ENCODE measurements at places on chromosomes 5 and 9.

- no peak for DNase-seq
These were observed 78.9 kb downstream of the AP3B1 start for GRCh38 chr5:78215565-78215964.

DNA sequence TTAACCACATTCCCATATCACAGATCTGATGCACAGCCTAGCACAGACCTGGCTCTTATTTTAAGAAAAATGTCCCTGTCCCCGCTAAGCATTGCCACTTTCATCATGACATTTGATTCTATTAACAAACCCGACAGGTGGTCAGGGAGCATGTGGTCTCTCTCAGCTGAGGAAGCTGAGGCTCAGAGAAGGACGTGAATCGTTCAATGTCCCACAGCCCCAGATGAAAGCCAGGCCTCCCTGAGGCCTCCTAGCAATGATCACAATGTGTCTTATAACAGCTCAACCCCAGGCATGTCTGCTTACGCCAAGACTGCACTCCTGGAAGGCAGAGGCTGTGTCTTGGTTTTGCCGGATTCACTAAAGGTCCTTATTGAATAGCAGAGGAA, 10.4 kb upstream of the CRB2 start:
- no peak for DNase-seq

DNA sequence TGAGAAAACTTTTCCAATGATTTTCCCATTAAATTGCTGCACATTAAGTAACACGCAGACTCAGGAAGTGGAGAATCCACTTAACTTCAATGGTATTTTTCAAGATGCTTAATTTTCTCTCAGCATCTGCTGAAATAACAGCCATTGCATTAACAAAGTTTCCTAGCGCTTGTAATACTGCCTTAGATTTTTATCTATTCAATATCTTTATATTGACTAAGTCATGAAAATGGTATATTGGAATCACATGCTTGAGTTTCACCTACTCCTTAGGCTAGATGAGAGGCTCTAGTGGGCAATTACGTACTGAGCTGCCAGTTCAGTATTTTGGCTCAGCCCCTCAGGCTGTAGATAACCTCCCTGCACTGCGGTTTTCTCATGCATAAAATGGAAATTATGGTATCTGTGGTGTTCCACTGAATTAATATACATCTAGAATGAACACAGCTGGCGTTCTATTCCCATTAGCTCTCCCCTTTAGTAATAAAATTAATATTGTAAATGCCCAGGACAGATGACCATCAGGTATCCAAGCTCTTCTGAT, 112.9 kb downstream of the MTX3 start:
- no peak for DNase-seq

DNA sequence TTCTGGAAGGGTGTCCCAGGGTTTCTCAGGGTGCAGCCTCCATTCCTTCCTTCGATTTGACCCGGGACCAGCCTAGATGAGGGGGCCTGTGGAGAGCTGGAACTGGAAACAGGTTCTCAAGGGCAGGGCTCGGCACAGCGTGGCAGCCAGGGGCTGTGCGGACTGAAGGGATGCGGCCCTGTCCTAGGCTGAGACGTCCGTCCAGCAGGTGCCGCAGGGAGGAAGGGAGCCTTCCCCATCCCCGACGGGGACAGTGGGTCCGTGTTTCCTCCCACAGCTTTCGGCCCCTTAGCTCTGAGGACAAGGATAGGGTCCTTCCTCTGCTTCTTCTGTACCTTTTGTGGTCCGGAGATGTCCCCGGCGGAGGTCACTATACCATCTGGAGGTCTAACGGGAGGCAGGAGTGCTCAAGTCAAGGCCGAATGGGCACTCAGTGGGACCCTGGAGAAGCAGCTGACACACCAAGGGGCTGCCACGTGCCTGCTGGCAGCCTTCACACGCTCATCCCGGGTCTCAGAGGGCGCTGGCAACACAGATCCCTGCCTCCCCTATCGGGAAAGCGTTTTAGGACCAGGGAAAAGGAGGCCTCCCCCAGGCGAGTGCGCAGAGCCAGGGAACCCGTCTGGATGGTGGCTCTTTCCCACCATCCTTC, 49.9 kb downstream of the USP20 start:
- peak; percentile 73 for DNase-seq

- DNase-seq, result no peak
These were observed 359.3 kb downstream of the LRRC70 start for GRCh38 chr5:62937661-62938558.

DNA sequence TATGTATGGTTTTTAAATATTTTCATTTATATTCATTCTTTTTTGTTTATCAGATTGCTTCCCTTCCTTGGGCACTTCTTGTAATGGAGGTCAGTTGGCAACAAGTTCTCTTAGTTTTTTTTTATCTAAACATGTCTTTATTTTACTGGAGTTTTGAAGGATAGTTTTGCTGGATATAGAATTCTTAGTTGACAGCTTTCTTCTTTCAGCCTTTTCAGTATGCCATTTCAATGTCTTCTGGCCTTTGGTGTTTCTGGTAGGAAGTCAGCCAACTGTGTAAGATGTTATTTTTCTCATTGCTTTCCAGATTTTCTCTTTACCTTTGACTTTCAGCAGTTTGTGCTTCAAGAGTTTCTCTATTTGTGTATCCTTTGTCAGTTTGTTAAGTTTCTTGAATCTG, 14.2 kb downstream of the SLC12A2 start:
- no peak for DNase-seq

DNA sequence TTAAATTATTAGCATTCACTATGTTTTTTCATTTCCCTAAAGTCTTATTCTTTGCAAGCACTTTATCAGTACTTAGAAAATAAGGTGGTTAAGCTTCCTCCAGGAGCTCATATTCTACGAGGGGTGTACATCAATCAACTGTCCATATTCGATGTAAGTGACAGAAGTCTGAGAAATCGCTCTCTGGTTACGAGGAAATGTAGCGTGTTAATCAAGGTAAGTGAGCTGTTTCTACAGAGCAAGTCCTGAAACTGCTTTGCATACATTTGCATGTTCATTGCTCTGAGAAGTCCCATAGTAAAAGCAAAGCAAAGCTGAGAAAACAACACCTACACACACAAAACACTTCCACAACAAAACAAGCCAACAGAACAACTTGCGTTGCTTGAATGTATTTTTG, 893.9 kb upstream of the DMAC1 start:
- no peak for DNase-seq

GRCh38 chr5:39656600-39656999, 231.8 kb upstream of the DAB2 start:
- no peak for DNase-seq

- DNase-seq, result no peak
These were observed 63.7 kb upstream of the IER5L start for GRCh38 chr9:129241725-129242124.

- no peak for DNase-seq
These were observed 479.8 kb downstream of the DNAH5 start for GRCh38 chr5:13464532-13465193.

GRCh38 chr5:170441393-170441784, 52.2 kb upstream of the KCNMB1 start:
- DNase-seq, result no peak

- DNase-seq, result no peak
These were observed 2.5 kb downstream of the DBN1 start for GRCh38 chr5:177470759-177471536.

GRCh38 chr5:181193656-181194055, 11.3 kb downstream of the TRIM7 start:
- DNase-seq, result no peak

- DNase-seq, result no peak
These were observed 334.0 kb downstream of the ARHGEF28 start for GRCh38 chr5:73960023-73960422.

All from activated naive CD4-positive, alpha-beta T cell treated with anti-CD3 and anti-CD28 coated beads, Interleukin-2, amount 50 U/mL, for 72 hours (primary cell).